ENCODE measurements at places on chromosomes 1 and 21.

DNA sequence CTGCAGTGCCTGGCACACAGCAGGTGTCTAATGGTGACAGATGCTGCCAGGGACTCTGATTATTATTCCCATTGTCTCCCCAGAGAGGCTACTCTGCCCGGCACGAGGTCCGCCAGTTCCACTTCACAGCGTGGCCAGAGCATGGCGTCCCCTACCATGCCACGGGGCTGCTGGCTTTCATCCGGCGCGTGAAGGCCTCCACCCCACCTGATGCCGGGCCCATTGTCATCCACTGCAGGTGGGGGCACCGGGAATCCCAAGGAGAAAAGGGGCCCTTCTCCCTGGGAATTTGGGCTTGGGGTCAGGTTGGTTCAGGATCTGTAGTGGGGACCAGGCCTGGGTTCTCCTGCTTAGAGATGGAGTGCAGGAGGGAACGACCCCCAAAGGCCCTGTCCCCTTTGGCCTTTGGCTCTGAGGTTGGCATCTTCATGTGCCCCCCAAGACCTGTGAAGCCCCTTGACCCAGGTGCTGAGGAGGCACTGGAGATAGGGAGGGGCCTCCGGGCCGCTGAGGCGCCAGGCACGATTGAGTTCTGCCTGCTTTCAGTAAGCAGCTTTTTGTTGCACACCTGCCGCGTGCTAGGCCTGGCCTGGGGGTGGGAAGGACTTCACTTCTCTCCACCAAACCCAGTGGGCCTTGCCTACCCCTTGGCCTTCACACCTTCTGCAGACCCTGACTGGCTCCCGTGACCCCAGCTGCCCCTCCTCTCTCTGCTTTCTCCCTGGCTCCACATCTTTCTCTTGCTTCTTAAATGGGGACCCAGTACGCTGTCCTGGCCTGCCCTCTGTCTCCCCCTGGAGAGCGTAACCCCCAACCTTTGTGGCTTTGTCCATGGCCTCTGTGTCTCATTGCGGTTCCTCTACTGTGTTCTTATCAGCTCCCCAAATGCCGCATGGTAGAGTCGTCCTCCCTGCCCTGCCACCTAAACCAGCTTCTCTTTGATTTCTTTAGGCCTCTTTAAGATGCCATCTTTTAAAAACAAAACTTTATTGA is 76.4 kb downstream of the PTPRU start:
- no peaks in the 10 kb centered on the region for H3K27me3 ChIP-seq
- no peak overlapping the region for H3K4me3 ChIP-seq
- DNase-seq: no peak
- no peaks in the 10 kb centered on the region for H3K36me3 ChIP-seq

- no peak overlapping the region for H3K27ac ChIP-seq
- H3K4me1 ChIP-seq: peaks cover 25% of the 10 kb centered on the region
- peaks cover 7% of the 10 kb centered on the region for H3K36me3 ChIP-seq
- DNase-seq: no peak
Observed at GRCh38 chr1:208187499-208188041, 56.6 kb downstream of the PLXNA2 start.

DNA sequence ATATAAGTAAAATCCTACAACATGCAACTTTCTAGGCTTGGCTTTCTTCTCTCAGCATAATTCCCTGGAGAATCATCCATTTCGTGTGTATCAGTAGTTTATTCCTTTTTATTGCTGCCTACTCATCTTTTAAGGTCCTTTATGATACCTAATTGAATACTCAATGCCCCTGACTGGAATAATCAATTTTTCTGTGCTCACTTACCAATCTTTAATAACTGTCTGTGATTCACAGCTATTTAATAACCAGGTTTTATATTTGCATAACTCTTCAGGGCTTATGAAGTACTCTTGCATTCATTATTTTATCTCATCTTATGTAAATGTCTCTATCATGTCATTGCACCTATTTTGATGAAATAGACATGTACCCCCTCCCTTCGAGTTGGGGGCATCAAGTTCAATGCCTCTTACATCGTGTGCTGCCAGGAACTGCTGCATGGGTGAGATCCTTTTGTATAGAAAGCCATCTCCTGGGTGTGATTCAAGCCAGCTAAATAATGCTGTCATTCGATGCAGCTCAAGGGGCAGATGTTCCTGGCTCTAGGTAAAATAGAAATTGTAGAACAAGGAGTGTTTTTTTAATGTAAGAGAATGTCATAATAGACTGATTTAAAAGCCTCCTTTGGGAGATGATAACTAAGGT is 222.7 kb downstream of the SLC35F3 start:
- DNase-seq: no peak
- H3K27ac ChIP-seq: no peak overlapping the region
- no peaks in the 10 kb centered on the region for H3K27me3 ChIP-seq
- no peak overlapping the region for H3K4me3 ChIP-seq
- H3K4me1 ChIP-seq: peaks cover 6% of the 10 kb centered on the region

GRCh38 chr1:160431006-160431405 is 30.6 kb downstream of the VANGL2 start:
- DNase-seq: no peak
- H3K4me1 ChIP-seq: peaks cover 13% of the 10 kb centered on the region
- peaks cover 3% of the 10 kb centered on the region for H3K36me3 ChIP-seq
- H3K27ac ChIP-seq: no peak overlapping the region
- H3K4me3 ChIP-seq: no peak overlapping the region

- no peak for DNase-seq
- H3K27ac ChIP-seq: no peak overlapping the region
- H3K27me3 ChIP-seq: no peaks in the 10 kb centered on the region
- no peak overlapping the region for H3K4me3 ChIP-seq
- no peaks in the 10 kb centered on the region for H3K4me1 ChIP-seq
Observed at GRCh38 chr1:3033040-3033789, 11.9 kb downstream of the ACTRT2 start.

DNA sequence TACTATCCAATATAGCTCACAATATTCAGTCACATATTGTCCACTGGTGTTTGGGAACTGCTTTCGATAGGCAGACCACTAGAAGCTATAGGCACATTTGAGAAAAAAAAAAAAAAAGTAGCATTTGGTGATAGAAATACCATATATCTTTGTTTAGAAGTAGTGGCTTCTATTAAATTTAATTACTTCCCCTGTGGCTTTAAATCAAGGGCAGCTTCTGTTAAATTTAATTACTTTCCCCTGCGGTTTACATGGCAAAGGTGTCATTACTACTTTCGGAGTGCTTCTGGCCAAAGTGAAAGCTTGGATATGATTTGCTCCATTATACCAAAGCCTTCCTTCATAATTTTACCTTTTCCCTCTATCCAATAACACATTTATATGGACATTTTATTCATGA is 229.9 kb downstream of the TTLL7 start:
- H3K27me3 ChIP-seq: no peaks in the 10 kb centered on the region
- DNase-seq: no peak
- no peak overlapping the region for H3K4me3 ChIP-seq
- no peak overlapping the region for H3K27ac ChIP-seq
- H3K36me3 ChIP-seq: no peaks in the 10 kb centered on the region

- no peaks in the 10 kb centered on the region for H3K36me3 ChIP-seq
- H3K4me1 ChIP-seq: no peaks in the 10 kb centered on the region
- H3K27ac ChIP-seq: no peak overlapping the region
- no peaks in the 10 kb centered on the region for H3K27me3 ChIP-seq
- H3K4me3 ChIP-seq: no peak overlapping the region
Observed at GRCh38 chr1:30534551-30534940, 188.8 kb downstream of the MATN1 start.

- H3K27me3 ChIP-seq: peaks cover 49% of the 10 kb centered on the region
- no peaks in the 10 kb centered on the region for H3K36me3 ChIP-seq
- H3K4me1 ChIP-seq: peaks cover 7% of the 10 kb centered on the region
- H3K27ac ChIP-seq: no peak overlapping the region
- DNase-seq: no peak
Observed at GRCh38 chr1:228445490-228445842, 28.8 kb upstream of the TRIM17 start.

DNA sequence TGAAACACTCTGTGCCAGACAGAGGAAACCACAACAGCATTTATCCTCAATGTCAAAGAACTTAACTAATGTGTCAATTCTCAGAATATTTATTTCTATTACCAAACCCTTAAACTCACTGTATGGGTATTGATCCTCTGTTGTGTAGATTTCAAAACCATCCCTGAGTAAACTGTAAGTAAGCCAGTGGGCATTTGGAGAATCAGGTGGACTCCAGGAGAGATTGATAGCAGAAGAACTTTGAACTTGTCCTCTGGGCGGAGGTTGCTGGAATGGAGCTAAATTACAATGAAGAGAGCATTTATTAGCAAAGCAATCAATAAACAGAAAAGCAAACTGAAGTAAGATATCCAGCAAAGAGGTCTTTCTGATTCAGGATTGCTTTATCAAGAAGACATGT is 216.1 kb downstream of the USH2A start:
- no peak overlapping the region for H3K27ac ChIP-seq
- no peak for DNase-seq
- no peak overlapping the region for H3K4me3 ChIP-seq
- H3K36me3 ChIP-seq: no peaks in the 10 kb centered on the region
- no peaks in the 10 kb centered on the region for H3K4me1 ChIP-seq

DNA sequence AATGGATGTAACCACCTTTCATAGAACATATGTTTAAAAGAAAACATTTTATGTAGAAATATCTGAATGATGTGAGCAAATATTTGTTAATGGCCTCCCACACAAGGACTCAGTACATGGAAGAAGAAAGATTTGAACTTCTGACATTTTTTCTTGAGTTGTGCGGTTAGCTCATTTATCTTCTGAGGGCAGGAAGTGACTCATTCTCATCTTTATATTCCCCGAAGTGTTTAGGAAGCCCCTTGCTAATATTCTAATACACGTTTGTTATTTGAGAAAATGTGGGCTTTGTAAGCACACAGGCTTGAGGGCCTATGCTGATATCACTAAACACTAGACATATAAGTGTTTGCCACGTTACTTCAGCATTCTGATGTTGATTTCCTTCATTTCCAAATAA is 392.5 kb upstream of the PTBP2 start:
- no peak overlapping the region for H3K27ac ChIP-seq
- no peaks in the 10 kb centered on the region for H3K4me1 ChIP-seq
- no peak overlapping the region for H3K4me3 ChIP-seq
